ENCODE measurements at places on chromosomes 3 and 15. TPM values are rescaled to one million over a fixed set of nuclear protein-coding genes. Genes with fewer than 3 reads are reported as not detected.

DNA sequence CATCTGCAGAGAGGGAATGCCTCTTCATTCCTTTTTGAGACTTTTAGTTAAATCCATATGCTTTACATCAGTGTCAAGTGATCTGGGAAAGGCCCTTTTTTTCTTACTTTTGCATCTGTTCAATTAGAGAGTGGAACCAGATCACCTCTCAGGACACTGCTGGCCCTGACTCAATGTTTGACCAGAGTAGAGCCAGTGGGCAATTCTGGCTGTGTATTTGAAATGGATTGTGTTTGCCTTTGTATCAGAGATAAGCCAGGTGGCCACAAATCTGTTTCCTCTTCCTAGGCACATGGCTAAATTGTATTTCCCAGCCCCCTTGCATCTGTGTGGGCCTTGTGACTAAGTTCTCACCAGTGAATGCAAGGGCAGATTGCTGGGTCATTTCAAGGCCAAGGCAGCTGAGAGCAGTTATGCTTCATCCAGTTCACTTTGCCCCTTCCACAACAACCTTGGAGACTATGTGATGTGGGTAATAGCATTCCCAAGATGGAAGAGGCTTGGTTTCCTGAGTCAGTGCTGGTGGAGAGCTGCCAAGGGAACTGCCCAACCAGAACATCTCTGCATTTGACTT, 75.6 kb upstream of the CACNA2D3 start:
- no peak for DNase-seq

- DNase-seq = no peak
Measured at GRCh38 chr3:1623896-1624295, 474.8 kb upstream of the CNTN4 start.

DNA sequence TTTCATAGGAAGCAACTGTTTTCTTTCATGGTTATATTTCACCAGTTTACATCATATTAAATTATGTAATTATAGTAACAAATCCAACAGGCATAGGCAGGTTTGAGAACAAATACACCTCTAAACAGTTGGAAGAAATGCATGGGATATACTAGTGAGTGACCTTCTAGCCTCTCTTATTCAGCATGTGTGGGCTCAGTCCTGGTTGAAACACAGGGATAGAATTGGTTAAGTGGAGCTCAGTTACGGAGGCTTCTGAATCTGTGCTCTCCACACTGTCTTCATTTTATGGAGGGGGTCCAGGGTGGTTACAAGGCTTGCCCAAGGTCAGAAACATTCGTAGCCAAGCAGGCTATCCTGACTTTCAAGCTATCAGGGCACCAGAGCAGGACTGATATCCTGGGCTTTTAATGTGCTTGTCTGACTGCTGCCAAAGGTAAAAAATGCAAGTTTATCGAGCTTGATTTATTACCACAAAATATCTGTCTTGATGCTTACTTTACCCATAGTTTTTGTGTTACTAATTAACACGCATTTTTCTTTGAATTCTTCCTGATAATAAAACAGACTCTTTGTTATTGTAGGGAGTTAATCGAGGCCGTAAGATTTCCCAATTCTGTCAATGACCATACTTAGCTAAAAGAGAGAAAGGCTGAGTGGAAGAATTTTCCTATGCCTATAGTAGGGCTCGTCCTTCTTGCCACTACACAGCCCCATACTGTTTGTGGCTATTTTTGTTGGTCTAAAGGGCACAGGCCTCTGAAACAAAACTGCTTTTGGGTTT, 89.6 kb downstream of the FILIP1L start:
- no peak for DNase-seq

- no peak for DNase-seq
Measured at GRCh38 chr3:42836150-42837123, 27.2 kb downstream of the ACKR2 start.

GRCh38 chr3:124576565-124577493, 153.4 kb upstream of the UMPS start:
- no peak for DNase-seq

Gene CLRN1
- not detected for total RNA-seq

GRCh38 chr3:14650193-14650592, 1.4 kb upstream of the CCDC174 start:
- no peak for DNase-seq

Gene EPHA3
- total RNA-seq = 15.3 TPM

DNA sequence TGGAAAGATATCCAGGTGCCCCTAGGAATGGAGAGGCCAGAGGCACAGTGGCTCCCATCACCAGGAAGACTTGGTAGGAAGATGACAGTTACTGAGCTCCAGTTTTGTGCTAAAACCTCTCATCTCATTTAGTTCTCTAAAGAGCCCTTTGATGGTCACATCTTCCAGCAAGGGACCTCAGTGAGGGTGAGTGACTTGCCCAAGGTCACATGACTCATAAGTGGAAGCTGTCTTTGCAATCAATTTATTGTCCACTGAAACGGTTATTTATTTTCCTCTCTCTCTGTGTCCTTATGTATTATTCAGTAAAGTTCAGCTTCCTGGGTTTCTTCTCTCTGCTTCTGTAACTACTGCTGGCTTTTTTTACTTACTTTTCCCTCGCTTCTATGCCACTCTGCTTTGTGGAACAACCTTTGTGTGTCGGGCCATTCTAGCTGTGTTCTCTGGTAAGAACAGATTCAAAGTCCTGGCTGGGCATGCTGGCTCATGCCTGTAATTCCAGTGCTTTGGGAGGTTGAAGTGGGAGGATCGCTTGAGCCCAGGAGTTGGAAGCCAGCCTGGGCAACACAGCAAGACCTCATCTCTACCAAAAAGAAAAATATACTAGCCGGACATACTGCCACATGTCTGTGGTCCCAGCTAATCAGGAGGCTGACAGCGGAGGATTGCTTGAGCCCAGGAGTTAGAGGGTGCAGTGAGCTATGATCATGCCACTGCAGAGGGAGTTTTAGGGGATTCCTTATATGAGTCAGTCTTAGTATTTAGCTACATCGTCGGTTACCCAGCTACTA, 55.9 kb downstream of the PDIA5 start:
- no peak for DNase-seq

Gene CLDN11
- total RNA-seq = 43.5 TPM

Gene TERC
- total RNA-seq = 195 TPM

- DNase-seq = no peak
Measured at GRCh38 chr15:53462651-53463050, 296.8 kb downstream of the WDR72 start.

DNA sequence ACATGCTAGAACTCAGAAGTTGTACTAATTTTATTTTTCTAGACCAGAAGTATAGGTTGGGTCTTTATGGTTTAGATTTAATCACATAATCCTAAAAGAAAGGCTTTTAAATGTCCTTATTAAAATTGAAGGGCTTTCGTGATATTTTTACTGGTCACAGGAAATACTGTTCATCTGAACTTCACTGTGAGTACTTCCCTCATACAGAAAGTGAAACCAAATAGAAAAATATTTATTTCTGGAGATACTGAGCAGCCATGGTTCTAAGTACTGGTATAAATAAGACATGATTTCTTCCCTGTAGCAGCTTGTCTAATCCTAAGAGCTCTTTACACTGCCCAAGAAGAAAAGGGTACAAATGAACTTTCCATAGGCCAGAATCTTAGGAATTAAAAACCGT, 2.0 kb downstream of the SNRK start:
- no peak for DNase-seq

DNA sequence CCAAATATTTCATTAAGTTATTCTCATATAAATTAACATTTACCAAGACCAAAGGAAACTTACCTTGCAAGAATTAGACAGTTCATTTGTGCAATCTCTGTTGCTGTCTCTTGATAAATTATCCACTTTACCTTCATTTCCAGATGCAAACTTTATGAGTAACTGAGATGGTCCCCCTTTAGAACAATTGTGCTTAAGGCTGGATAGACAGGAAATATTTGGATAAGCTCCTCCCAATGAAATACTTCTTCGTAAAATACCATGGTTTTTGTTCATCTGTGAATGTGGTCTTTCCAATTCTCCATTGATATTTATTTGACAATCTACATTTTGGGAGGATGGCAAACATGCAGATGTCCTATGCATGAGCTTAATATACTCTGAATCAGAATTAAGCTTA, 78.2 kb downstream of the NEDD4 start:
- DNase-seq = no peak

DNA sequence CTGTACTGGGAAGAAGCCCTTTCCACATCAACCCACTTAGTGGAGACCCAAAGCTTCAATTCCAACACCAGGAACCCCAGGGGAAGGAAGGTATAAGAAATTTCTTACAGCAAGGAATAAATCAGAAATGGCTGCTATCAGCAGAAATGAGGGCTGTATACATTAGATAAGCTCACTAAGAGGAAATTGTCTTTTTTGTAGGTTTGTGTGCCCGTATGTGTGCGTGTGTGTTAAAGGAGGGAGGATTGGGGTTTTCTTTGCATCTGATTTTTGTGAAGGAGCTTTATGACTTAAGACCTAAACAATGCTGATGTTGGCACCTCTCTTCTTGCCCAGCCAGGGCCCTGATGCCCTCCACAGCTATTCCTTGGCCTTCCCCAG, 18.6 kb downstream of the ARRDC4 start:
- no peak for DNase-seq

GRCh38 chr3:3675801-3676200, 123.4 kb upstream of the LRRN1 start:
- no peak for DNase-seq

- no peak for DNase-seq
Measured at GRCh38 chr3:190017521-190018288, 103.0 kb downstream of the P3H2 start.

DNA sequence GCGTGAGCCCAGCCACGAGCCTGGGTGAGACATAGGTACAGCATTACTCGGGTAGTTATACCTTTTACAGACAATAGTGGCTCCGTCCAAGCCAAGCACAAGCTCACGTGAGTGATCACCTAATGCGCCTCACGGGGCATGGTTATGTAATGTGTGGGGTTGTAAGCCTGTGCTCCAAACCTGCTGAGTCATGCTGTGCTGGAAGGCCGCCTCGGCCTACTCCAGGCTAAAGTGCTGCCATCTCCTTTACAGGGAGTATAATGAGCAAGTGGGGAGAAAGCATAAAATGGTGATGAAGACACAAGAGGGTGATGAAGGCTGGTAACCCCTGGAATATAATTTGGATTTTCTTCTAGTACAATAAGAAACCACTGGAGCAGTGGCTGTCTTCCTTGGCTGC, 175.8 kb upstream of the STT3B start:
- no peak for DNase-seq

Gene CCDC54
- not detected for total RNA-seq

Gene KNL1
- 1.2 TPM for total RNA-seq

Gene SKOR1
- 1.1 TPM for total RNA-seq

Gene FRMD5
- 0.37 TPM for total RNA-seq

DNA sequence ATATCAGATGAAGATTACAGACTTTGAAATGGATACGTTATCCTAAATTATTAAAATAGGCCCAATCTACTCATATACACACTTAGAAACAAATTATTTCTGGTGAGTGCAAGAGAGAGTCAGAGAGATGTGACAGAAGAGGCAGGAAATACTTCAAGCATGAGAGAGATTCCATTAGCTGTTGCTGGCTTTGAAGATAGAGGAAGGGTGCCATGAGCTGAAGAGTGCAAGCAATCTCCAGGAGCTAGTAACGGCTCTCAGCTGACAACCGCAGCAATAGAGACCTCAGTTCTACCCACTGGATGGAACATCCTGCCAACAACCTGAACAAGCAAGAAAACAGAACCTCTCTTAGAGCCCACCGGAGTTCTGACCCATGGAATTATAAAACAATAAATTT, 270.7 kb upstream of the SLITRK3 start:
- no peak for DNase-seq

DNA sequence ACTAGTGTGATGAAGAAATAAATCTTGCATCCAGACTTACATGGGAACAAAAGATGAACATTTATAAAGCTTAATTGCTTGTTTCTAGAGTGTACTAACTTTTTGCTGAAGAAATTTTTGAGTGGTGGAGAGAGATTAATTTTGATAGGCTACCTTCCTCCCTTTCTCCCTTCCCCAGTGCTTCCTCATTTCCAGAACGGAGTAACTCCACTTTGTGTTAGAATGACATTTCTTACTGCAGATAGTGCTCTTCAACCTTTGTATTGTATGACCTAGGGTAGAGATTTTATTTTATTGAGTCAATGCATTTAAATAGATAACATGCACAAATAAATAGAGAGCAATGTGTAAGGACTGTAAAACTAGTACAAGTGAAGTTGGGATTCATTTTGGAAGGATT, 1.9 kb downstream of the ATP1B3 start:
- DNase-seq = no peak

DNA sequence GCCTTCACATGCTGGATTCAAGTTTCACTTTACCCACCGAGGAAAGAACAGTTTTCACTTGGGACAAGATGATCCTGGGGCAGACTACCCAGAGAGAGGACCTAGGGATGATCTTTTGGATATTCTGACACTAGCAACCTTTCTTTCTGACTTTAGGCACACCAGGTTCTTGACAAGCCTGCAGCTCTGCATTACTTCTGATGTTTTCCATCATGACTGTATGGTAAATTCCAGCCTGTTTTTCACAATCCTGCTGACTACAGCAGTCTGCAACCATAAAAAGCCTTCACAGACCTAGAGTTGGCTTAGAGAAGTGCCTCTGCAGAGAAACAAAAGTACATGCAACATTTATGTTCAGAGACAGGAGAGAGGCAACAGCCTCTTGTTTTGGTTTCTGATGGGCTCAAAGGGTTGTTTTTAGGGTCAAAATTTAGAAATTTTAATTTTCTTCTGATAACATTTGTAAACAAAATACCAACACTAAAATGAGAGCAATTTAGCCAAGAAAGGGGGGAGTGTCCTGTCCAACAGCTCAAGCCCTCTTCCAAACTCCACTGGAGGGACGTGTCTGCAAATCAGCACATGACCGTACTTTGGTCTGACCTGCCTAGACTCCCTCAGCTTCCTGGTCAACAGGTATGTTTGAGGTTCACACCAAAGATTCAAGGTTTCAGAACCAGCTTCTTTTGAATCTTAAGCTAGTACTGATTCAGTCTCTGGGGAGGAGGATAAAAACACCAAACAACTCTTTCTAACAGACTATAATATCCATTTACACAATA, 799 bp downstream of the ABI3BP start:
- no peak for DNase-seq

Gene ISLR
- 30.6 TPM for total RNA-seq

Gene MEGF11
- not detected for total RNA-seq

Gene CPNE4
- not detected for total RNA-seq

GRCh38 chr3:190504354-190505125, 9.3 kb upstream of the IL1RAP start:
- DNase-seq = no peak

DNA sequence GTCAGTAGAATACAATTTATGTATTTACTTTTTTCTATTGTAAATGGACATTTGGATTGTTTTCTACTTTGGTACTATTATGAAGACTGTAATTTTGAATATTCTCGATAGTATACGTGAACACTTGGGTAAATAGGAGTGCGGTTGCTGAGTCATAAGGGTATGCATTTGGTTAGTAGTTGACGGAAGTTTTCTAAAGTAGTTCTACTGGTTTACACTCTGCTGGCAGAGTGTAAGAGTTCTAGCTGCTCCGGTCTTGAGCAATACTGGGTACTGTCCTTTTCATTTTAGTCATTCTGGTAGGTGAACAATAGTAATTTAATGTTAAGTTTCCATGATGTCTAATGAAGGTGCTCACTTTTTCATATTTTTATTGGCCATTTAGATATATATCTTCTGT, 70.0 kb downstream of the MEF2A start:
- no peak for DNase-seq
